Activated naive CD4-positive, alpha-beta T cell treated with Interleukin-2 at 50 U/mL for 16 hours (primary cell): ENCODE measurements at places on chromosomes 4 and X.

- no peak for DNase-seq
Measured at GRCh38 chr4:38943343-38943742, 75.7 kb downstream of the FAM114A1 start.

- no peak for DNase-seq
Measured at GRCh38 chrX:133923113-133923512, 62.3 kb downstream of the GPC3 start.

DNA sequence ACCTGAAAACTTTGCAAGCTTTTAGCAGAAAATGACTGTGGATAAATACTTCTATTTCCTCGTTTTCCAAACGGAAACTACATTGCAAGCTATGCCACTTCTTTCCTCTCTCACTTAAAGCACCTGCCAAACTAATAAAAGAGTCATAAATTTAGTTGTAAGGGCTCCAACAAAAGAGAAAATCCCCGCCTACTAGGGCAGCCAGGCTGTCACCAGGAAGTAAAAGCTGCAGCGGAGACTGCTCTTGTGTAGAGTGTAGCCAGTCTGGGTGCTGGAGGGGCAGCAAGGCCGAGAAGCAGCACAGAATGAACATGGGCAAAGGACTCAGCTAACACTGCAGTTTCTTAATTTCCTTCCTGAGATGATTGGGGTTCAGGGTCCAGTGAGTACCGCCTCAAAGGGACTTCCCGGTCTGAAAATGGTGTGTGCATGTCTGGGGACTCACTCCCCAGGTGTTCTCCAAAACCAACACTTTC is 89.3 kb upstream of the MAML3 start:
- DNase-seq, result no peak

- DNase-seq, result no peak
Measured at GRCh38 chr4:104575278-104575677, 80.6 kb upstream of the CXXC4 start.

DNA sequence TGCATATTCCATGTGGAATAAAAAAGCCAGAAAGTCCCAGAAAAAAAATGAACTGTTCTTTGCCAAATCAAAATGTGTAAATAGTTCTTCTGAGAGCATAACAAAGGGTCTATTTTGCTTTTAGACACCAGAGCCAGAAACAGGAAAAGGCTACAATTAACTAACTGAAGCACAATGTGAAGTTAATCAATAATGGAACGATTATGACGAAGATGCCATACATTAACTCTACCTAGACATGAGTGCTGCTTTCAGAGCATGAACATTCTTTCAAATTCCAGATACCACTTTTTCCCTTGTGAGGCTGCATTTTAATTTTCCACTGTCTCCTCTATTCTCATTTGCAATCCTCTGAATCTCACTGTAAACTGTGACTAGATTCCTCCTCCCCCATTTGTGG is 48.7 kb upstream of the PHOX2B start:
- no peak for DNase-seq

DNA sequence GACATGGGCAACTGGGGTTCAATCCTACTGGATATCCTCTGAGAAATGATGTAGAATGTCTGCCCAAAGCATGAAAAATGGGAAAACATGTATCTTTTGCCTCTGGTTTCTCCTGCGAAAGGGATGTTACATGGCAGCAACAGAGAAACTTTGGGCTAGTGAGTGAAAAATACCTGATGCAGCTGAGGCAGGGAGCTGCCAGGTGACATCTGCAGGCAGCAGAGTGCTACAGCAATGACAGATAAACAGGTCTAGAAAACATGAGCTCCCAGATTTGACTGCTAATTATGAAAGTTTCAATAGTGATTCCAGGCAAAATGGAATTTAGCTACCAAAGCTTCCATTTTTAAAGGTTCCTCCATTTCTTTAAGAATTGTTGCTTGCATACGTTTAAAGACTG is 4.8 kb upstream of the CXCL1 start:
- no peak for DNase-seq

DNA sequence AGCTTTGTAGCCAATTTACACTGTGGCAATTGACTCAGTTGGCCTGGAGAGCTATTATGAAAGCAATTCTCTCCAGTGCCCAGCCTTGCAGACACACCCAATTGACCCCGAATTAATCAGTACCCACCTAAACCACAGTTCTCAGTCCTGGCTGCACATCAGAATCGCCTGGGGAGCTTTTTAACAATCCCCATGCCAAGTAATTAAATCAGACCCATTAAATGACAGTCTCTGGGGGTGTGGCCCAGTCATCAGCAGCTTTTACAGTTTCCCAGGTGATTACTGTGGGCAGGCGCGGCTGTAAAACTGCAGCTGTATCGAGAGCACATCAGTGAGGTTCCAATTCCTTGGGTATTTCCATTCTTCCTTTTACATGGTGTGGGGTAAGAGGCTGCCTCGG is 460.9 kb upstream of the FAT1 start:
- no peak for DNase-seq

- no peak for DNase-seq
Measured at GRCh38 chr4:40555176-40555900, 74.3 kb downstream of the RBM47 start.

DNA sequence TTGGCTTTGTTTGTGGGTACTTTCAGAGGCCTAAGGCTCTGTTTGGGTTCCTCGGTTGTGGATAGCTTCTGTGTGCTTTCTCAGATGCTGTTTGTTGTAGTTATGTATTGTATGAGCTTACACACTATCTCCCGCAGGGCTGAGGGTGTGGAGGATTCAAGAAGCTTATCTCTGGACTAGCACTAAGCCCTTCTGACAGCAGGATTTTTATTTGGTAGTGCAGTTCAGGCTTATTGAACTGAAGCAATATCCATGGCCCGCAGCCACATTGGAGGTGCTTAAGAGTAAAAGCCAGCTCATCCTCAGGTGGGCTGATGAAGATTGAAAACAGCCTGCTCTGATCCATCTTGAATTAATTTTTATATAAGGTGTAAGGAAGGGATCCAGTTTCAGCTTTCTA is 128.2 kb downstream of the RASGEF1B start:
- no peak for DNase-seq

GRCh38 chrX:110397339-110397738 is 38.7 kb downstream of the RTL9 start:
- DNase-seq, result no peak

- no peak for DNase-seq
Measured at GRCh38 chr4:10664408-10664807, 20.2 kb downstream of the CLNK start.

DNA sequence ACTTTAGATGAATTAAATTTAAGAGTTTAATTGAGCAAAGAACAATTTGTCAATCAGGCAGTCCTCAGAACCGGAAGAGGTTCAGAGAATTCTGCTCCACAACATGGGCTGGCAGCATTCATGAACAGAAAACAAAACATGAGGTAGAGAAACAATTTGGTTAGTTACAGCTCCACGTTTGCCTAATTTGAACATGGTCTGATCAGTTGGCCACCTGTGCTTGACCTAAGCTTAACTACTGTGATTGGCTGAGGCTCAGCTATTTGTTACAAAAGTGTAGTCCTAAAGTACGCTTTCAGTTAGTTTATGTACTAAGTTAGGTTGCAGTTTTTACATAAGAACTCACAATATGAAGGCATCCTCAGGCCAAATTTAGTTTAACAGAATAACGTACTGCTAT is 258.6 kb downstream of the ADAM29 start:
- DNase-seq, result no peak

DNA sequence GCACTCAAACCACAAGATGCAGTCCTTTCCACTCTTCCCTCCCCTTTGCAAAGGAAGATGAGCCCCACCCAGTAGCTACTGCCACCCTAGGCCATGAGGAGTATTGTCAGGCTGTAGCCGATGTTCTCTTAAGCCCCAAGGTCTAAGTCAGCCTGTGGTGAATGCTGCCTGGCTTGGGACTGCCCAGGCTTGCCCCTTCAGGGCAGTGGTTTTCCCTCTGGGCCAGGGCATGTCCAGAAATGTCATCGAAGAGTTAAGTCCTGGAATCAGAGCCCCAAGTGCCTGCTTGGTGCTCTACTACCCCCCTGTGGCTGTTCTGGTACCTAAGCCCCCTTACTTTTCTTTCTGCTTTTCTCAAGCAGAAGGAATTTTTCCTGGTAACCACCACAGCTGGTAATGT is 11.8 kb upstream of the PGK1 start:
- DNase-seq, result no peak

- no peak for DNase-seq
Measured at GRCh38 chr4:66972087-66972486, 573.2 kb downstream of the CENPC start.

DNA sequence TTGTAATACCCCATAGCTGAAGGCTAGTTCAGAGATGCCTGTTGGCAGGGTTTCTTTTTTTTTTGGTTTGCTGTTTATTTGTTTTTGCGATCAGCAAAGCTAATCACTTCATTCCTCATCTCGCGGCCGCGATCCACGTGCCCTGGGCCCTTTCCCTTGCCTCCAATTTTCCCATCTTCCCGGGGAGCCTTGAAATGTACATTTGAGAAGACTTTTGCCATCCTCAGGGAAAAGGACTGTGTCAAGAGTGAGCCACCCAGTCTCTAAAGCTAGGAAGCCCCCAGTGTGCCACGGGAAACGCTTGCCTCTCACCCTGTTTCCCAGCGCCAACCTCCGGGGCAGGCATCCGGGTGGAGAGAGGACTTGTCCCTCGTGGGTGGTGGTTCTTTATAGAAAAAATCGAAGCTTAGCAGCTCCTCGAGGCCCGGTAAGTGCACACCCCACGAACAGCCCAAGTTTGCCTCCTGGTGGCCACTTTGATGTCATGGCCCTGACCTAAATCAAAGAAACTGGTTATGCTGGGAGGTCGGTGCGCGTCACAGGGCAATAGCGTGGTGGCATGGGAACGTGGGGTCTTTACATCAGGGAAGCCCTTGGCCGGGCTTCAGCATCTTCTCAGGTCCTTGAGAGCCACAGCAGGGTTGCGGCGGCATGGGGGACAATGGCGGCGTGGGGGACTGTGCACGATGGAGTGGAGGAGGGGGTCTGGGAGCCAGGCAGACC is 42.0 kb downstream of the MAP7D3 start:
- DNase-seq, result peak; percentile 35

DNA sequence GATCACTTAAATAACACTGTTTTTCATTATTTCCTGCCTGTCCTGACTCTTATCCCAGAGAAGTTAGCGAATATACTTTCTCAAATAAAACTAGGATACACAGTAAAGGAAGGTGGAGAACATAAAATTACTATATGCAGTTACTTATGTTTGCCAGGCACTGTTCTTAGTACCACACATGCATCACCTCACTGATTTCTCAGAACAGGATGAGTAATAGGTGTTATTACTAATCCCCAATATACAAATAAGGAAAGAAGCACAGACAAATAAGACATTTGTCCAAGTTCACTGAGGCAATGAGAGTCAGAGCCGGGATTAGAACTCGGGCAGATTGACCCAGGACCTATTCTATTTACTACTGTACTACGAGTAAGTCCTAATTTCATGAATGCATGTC is 91.7 kb downstream of the CORIN start:
- no peak for DNase-seq

GRCh38 chr4:173013232-173013930 is 155.2 kb upstream of the GALNT7 start:
- DNase-seq, result peak; percentile 46

GRCh38 chr4:123386609-123387008 is 10.0 kb upstream of the SPRY1 start:
- no peak for DNase-seq

- DNase-seq, result no peak
Measured at GRCh38 chr4:99918656-99919055, 24.4 kb upstream of the LAMTOR3 start.
